ENCODE measurements at places on chromosomes 12 and 14.

- DNase-seq: no peak
Observed at GRCh38 chr14:74514471-74514941, 20.9 kb downstream of the ISCA2 start.

DNA sequence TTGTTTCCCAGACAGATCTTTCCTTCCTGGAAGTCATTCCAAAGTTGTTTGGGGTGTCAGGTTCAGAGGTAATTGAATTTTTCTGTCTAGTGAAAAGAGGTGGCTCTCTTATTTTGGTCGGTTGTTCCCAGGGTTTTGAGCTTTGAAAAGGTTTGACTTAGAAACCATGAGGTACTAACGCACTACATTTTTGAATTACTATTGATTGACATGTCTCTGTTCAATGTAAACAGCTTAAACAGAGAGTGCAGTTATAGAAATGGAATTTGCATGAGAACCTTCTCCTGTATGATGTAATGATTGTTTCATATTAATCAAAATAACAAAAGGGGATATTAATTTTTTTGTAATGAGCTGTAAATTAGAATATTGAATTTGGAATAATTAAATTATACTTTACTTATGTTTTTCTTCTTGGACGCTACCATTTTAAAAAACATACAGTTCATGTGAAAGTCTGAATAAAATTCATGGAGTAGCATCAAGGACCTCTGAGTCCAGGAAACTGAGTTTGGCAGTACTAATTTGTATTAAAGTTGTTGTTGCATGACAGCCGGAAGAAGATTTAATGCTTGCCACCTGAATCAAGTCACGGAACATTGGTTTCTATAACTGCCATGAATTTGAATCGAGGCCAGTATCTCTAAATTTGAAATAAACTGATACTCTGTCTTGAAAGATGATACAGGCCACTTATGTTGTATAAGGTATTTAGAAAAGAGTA is 41.7 kb downstream of the NPAS3 start:
- no peak for DNase-seq

DNA sequence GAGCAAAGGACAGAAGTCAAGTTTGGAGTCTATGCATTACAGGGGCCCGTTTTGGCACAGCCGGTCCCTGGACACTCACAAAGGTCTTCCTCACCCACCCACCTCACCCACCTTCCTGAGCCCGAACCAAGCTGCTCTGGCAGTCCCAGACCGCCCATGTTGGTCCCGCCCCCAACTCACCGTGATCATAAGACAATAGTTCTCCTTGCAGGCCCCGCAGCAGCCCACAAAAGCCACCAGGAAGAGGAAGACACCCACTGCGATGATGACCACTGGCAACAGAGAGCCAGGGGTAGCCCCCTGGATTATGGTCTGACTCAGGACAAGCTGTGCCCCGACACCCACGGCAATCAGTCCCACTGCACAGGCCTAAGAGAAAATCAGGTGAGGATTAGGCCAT is 1.8 kb downstream of the CD63 start:
- no peak for DNase-seq

- no peak for DNase-seq
Observed at GRCh38 chr14:85577543-85578114, 47.7 kb downstream of the FLRT2 start.

DNA sequence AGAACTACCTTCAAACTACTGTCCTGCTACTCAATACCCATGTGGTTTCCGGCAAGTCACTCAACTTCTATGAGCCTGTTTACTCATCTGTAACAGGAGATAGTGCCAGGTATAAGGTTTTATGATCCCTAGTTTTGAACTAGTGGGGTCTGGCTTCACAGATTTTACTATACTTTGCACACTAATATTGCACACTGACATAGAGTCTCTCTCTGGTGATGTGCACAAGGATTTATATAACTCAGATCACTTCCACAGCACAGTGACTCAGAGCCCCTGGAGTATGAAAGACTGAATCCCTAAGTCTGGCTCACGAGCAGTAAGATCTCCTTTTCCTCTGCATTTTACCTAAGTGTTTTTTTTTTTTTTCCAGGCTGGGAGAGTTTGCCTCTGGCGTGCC is 69.7 kb upstream of the SLC38A2 start:
- DNase-seq: no peak

GRCh38 chr14:98114122-98114895 is 1157.7 kb downstream of the BCL11B start:
- no peak for DNase-seq

- DNase-seq: no peak
Observed at GRCh38 chr12:124073356-124074035, 100.5 kb downstream of the ZNF664 start.

DNA sequence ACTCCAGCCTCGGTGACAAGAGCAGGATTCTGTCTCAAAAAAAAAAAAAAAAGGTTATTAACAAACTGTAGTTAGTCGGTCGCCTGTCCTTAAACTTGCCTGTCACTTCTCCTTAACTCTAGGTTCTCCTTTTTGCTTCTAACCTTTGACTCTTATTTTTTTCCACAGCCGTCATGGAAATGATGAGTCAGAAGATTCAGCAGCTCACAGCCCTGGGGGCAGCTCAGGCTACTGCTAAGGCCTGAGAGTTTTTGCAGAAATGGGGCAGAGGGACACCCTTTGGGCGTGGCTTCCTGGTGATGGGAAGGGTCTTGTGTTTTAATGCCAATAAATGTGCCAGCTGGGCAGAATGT is 418 bp upstream of the MYG1 start:
- DNase-seq: no peak

- no peak for DNase-seq
Observed at GRCh38 chr12:91098941-91099340, 12.4 kb downstream of the LUM start.

GRCh38 chr12:1723721-1724120 is 32.9 kb downstream of the ADIPOR2 start:
- DNase-seq: no peak

DNA sequence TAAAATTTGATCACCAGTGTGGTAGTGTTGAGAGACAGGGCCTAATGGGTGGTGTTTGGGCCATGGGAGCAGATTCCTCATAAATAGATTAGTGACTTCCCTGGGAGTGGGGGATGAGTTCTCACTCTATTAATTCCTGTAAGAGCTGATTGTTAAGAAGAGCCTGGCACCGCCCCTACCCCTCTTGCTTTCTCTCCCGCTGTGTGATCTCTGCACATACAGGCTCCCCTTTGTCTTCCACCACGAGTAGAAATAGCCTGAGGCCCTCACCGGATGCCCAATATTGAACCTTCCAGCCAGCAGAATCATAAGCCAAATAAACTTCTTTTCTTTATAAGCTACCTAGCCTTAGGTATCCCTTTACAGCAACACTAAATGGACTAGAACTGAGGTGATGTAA is 31.9 kb upstream of the CAND1 start:
- no peak for DNase-seq

DNA sequence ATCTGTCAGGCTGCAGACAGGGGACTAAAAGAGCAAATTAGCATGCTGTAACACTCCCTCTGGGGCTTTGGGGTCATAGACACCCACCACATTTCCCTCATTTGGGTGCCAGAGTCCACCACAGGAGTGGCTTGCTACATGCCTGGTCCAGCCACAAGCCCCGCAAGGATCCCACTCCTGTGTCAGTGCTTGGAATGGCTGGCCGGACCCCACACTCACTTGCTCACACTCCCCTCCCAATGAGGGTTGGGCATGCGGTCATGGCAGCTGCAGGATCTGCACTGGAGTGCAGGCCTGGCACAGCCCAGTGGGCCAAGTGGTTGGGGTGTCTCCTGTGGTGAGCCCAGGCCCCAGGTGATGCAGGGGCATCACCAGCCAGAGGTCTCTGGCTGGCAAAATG is 59.9 kb downstream of the TSPAN19 start:
- no peak for DNase-seq

GRCh38 chr12:43861840-43862150 is 25.9 kb downstream of the TMEM117 start:
- no peak for DNase-seq

DNA sequence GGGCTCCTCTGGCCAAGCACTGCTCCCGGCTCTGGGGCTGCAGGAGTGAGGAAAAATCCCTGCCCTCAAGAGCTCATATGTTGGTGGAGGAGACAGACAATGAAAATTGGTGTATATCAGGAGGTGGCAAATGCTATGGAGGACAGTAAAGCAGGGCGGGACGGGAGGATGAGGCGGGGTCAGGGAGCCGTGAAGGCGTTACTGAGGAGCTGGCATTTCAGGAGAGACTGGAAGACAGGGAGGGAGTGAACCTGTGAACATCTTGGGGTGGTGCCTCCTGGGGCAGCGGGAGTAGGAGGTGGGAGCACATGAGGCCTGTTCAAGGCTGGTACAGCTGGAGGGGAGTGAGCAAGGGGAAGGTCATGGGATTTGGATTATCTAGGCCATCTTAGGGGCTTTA is 26.6 kb downstream of the TSPAN9 start:
- no peak for DNase-seq

DNA sequence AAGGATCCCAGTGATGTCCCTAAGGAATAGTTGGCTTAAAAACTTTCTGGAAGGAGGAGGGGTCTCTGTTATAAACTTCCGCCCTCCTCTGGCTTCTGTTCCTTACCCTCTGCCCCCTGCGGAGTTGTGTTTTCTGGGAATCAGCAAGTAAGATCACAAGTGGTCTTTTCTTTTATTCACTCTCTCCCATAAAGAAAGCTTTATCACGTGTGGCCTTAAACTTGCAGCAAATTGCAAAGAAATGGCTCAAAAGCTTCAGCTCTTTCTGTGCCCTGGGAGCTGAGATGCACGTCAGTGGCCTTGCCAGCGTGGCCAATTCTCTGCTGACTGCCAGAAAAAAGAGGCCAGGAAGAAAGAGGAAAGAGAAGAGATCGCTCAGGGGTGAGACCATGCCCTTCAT is at the start of gene SLCO1C1:
TSS of gene SLCO1C1 (plus strand) at position 101 of the 400 bp plus-strand sequence. CDS start 4,245 bp downstream, outside the sequence.
- DNase-seq: no peak

- DNase-seq: no peak
Observed at GRCh38 chr12:84696281-84696680, 216.3 kb downstream of the SLC6A15 start.

DNA sequence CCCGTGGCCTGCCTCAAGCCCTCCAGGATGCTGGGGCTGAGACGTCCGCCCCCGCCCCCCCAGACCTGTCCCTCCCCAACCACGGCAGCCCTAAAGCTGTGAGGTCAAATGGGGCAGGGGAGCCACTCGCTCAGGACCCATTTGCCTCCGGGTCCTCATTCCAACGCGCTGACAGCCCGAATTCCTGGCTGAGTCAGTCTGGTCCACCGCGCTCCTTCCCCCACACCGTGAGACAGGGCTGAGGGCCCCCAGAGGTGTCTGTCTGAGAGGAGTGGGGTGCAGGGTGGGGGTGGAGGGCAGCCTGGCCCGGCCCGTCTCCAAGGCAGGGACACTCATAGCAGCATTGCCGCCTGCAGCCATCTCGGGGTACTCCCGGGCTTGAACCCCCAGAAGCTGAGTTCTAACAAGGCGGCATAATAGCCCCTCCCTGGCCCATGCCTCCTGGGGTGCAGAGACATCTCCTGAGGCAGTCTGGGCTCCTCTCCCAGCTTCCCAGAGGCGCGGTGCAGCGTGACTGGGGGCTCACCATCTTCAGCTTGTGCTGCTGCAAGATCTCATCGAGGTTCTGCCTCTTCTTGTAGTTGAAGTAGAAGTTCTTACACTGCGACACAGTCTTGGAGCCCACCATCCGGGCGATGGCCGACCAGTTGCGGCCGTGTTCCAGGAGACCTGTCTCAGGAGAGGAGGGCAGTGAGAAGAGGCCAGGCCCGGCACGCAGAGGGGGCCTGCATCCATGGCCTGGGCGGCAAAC is 90.5 kb downstream of the RFLNA start:
- no peak for DNase-seq

- no peak for DNase-seq
Observed at GRCh38 chr12:2297658-2298057, 244.9 kb downstream of the CACNA1C start.

DNA sequence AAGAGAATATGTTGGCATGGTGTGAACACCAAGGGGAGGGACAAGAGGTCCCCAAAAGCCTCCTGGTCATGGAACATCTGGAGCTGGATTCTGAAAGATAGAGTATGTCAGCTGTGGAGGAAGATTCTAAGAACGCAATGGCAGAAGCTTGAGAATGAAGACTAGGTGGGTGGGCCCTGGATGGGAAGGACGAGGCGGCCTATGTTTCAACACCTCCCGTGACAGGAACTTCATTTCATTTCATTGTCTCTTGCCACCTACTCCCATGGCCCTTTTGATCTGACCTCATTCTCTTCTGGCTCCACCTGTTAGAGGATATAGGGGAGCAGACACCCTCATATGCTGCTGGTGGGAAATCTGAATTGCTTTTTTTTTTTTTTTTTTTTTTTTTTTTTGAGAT is 3.3 kb downstream of the UNG start:
- no peak for DNase-seq

DNA sequence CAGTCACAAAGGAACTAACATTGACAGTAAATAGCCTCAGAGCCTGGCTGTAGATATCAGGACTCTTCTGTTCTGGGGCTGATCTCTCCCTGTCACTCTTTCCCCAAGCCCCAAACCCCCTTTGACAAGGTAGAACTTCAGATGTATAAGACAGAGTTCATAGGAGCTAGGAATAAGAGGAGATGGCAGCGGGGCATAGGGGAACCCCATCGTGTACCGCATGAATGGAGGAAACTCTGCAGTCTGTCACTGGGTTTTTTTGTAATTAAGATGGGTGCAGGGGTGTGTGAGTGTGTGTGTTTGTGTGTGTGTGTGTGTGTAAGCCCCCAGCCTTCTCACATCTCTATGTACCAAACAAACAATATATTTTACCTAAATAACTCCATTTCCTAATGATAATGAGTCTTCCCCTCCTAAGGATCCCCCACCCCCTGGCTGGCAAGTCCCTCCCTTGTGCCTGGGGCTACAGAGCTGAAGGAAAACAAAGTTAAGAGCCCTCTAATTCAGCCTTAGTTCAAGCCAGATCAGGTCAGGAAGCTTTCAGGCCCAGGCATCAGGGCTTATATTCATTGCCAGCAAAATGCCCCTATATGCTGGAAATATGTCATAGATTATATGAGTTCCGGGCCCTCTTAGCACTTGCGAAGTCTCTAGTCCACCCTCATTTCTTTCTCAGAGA is 9.1 kb upstream of the HOXC4 start:
- DNase-seq: no peak

GRCh38 chr12:125110641-125111360 is 45.6 kb downstream of the AACS start:
- DNase-seq: no peak

- DNase-seq: no peak
Observed at GRCh38 chr14:97052001-97052400, 254.8 kb downstream of the VRK1 start.

- DNase-seq: no peak
Observed at GRCh38 chr12:68479261-68479895, 131.3 kb upstream of the RAP1B start.

DNA sequence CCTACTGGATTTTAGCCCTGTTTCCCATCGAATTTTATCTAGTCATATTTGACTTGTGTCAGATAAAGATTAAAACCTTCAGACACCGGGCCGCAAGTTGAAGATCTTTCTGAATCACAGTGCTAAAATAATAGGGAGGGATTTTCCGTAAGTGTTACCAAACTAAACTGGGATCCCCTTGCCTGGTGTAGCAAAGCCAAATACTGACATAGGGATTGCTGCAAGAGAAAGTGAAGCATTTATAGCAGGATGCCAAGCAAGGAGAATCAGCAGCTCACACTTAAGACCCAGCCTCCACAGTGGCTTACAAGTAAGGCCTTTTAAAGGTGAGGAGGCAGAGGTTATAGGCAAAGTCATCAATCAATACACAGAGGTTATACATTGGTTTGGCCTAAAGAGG is 147.4 kb downstream of the AKAP6 start:
- no peak for DNase-seq

- DNase-seq: no peak
Observed at GRCh38 chr14:74711651-74712050, 1.2 kb downstream of the AREL1 start.

GRCh38 chr12:69840727-69841126 is 15.7 kb downstream of the MYRFL start:
- DNase-seq: no peak

GRCh38 chr12:113820842-113821241 is 145.3 kb downstream of the RBM19 start:
- no peak for DNase-seq
